ENCODE measurements at places on chromosomes 6 and 20. TPM values are rescaled to one million over a fixed set of nuclear protein-coding genes. Genes with fewer than 3 reads are reported as not detected.

Gene WFDC12
- total RNA-seq = not detected

Gene ZBTB24
- total RNA-seq = 8.0 TPM

Gene GNAS
- total RNA-seq = 421 TPM

Gene OPRL1
- total RNA-seq = 2.6 TPM

Gene PGC
- total RNA-seq = not detected

Gene C2
- 27.2 TPM for total RNA-seq

Gene DEFB112
- not detected for total RNA-seq

Gene KIFC1
- total RNA-seq = 5.3 TPM
